Aorta (tissue), 5 donors: ENCODE measurements at places on chromosomes 11 and 22. TPM values are rescaled to one million over a fixed set of nuclear protein-coding genes. Genes with fewer than 3 reads are reported as not detected.

TREH gene
- not detected for total RNA-seq

- no peak for DNase-seq
These were observed 553 bp downstream of the NAALAD2 start for GRCh38 chr11:90135016-90135415.

PLEKHB1 gene
- 10.5 TPM for total RNA-seq

- DNase-seq: no peak
These were observed 43.5 kb upstream of the TCF20 start for GRCh38 chr22:42313804-42314581.

LRRC74B gene
- total RNA-seq: not detected

MYOD1 gene
- not detected for total RNA-seq

BTBD18 gene
- not detected for total RNA-seq

- no peak for DNase-seq
These were observed 176.4 kb downstream of the SHANK2 start for GRCh38 chr11:71075871-71076420.

KREMEN1 gene
- total RNA-seq: 19.1 TPM
